ENCODE measurements at places on chromosomes 11 and 22.

GRCh38 chr11:77372726-77373125 lies 71.2 kb upstream of the GDPD4 start:
- no peak for DNase-seq

GRCh38 chr11:57097149-57097548 lies 84.6 kb upstream of the LRRC55 start:
- DNase-seq: no peak

DNA sequence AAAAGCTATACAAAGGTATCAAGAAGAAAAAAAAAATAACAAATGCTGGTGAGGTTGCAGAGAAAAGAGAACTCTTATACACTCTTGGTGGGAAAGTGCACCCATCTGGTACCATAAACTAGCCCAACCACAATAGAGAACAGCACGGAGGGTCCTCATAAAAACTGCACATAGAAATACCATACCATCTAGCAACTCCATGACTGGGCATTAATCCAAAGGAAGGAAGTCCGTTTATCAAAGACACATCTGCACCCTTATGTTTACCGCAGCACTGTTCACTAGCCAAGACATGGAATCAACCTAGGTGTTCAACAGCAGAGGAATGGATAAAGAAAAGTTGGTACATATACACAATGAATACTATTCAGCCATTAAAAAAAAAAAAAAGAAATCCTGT lies 10.8 kb upstream of the CLDN5 start:
- DNase-seq: no peak

- no peak for DNase-seq
Measured at GRCh38 chr22:25623851-25624250, 59.4 kb downstream of the GRK3 start.
